Activated CD8-positive, alpha-beta memory T cell treated with anti-CD3 and anti-CD28 coated beads, Interleukin-2, amount 10 ng/mL, durations not matched to agents 7 days and 5 days (primary cell): ENCODE measurements at places on chromosomes 2 and 18.

- no peaks in the 10 kb centered on the region for H3K36me3 ChIP-seq
- no peaks in the 10 kb centered on the region for H3K4me1 ChIP-seq
- H3K4me3 ChIP-seq = no peak overlapping the region
- no peak overlapping the region for H3K27ac ChIP-seq
- DNase-seq = peak; percentile 27
- H3K27me3 ChIP-seq = peaks cover 12% of the 10 kb centered on the region
Observed at GRCh38 chr2:19846030-19846429, 55.8 kb downstream of the TTC32 start.

GRCh38 chr2:223944166-223944702, 901 bp downstream of the WDFY1 start:
- H3K4me3 ChIP-seq = peak overlapping the region; percentile 94
- H3K4me1 ChIP-seq = peaks cover 54% of the 10 kb centered on the region
- peaks cover 25% of the 10 kb centered on the region for H3K36me3 ChIP-seq
- H3K27me3 ChIP-seq = no peaks in the 10 kb centered on the region
- H3K27ac ChIP-seq = peak overlapping the region; percentile 90
- peak; percentile 50 for DNase-seq

DNA sequence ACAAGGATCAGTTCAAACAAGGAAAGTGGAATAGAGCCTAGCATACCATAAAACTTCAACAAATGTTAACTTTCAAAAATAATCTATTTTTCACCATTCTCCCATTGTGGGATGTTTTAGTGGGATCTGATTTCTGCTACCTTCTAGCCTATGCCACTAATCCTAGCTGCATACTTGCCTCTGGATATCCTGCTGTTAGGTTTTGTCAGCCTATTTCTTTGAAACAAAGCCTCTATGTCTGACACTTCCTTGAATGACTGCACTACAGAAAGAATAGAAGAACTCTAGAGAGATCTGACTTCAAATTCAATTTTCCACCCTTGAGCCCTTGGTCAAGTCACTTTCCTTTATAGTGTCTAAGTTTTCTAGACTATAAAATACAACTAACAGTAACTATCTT, 291.5 kb downstream of the PTH2R start:
- no peak overlapping the region for H3K4me3 ChIP-seq
- no peak for DNase-seq
- no peaks in the 10 kb centered on the region for H3K4me1 ChIP-seq
- no peak overlapping the region for H3K27ac ChIP-seq

DNA sequence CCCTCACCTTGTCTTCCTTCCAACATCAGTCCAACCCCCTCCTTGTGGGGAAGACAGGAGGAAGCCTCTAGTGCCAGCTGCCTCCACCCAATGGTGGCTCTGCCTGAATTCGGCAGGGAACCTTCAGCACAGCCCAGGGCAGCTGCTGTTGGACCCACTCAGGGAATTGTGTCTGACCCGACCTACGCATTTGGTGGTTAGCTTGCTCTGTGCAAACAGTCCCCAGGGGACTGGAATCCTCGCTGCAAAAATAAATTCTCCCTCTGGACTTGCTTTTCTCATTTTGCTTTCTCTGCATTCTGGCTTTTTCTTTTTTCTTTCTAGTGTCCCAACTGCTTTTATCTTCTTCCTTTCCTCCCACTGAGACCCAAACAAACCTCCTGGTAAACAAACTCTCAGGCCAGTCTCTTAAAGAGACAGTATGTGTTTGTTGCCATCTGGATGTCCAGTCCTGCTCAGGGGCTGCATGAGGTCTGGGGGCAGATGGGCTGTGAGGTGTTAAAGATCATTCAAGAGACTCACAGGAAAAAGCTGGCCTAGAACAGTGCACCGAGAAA, 137.7 kb upstream of the HAAO start:
- H3K27ac ChIP-seq = no peak overlapping the region
- H3K4me1 ChIP-seq = no peaks in the 10 kb centered on the region
- H3K36me3 ChIP-seq = no peaks in the 10 kb centered on the region
- DNase-seq = no peak
- no peak overlapping the region for H3K4me3 ChIP-seq
- H3K27me3 ChIP-seq = no peaks in the 10 kb centered on the region

- no peak overlapping the region for H3K27ac ChIP-seq
- H3K27me3 ChIP-seq = no peaks in the 10 kb centered on the region
- DNase-seq = no peak
- H3K4me1 ChIP-seq = peaks cover 14% of the 10 kb centered on the region
- H3K4me3 ChIP-seq = no peak overlapping the region
Observed at GRCh38 chr2:58063641-58064040, 17.0 kb downstream of the VRK2 start.

DNA sequence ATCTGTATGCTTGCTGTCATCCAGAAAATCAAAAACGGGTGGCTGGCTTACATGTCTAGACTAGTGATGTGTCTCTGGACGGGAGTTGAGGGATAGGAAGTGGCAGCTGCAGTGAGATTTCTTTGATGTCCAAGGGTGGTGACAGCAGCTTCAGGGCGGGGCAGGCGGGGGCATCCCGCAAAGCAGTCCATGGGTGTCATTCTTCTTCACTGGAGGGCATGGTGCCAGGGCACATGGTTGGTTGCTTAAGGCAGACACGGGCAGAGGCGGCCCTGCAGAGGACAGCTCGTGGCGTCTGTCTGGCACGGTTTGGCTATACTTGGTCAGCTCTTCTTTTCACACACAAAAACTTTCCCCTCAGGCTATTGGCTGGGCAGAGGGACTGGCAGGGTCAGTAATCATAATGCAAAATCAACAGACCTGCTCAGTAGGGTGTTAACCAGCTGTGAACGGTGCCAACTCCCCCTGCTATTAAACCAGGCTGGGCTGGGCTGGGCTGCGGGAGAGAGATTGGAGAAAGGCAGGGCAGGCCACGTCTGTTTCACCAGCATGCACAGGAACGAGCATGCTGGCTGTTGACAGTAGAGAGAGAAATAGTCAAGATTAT, 63.7 kb downstream of the COL4A3 start:
- H3K4me1 ChIP-seq = no peaks in the 10 kb centered on the region
- no peak for DNase-seq
- no peak overlapping the region for H3K4me3 ChIP-seq
- no peaks in the 10 kb centered on the region for H3K36me3 ChIP-seq
- no peak overlapping the region for H3K27ac ChIP-seq
- H3K27me3 ChIP-seq = peaks cover 10% of the 10 kb centered on the region

- DNase-seq = peak; percentile 29
- peaks cover 89% of the 10 kb centered on the region for H3K4me1 ChIP-seq
- no peaks in the 10 kb centered on the region for H3K27me3 ChIP-seq
- H3K4me3 ChIP-seq = no peak overlapping the region
- peak overlapping the region; percentile 45 for H3K27ac ChIP-seq
Observed at GRCh38 chr2:68749345-68749744, 14.7 kb downstream of the ARHGAP25 start.

GRCh38 chr2:43327119-43327518, 100.7 kb upstream of the ZFP36L2 start:
- H3K36me3 ChIP-seq = peaks cover 5% of the 10 kb centered on the region
- no peaks in the 10 kb centered on the region for H3K4me1 ChIP-seq
- no peak for DNase-seq

- no peak overlapping the region for H3K27ac ChIP-seq
- H3K4me1 ChIP-seq = no peaks in the 10 kb centered on the region
- H3K4me3 ChIP-seq = no peak overlapping the region
- no peaks in the 10 kb centered on the region for H3K36me3 ChIP-seq
- no peak for DNase-seq
- H3K27me3 ChIP-seq = peaks cover 2% of the 10 kb centered on the region
Observed at GRCh38 chr2:173749315-173749714, 215.9 kb downstream of the SP3 start.

DNA sequence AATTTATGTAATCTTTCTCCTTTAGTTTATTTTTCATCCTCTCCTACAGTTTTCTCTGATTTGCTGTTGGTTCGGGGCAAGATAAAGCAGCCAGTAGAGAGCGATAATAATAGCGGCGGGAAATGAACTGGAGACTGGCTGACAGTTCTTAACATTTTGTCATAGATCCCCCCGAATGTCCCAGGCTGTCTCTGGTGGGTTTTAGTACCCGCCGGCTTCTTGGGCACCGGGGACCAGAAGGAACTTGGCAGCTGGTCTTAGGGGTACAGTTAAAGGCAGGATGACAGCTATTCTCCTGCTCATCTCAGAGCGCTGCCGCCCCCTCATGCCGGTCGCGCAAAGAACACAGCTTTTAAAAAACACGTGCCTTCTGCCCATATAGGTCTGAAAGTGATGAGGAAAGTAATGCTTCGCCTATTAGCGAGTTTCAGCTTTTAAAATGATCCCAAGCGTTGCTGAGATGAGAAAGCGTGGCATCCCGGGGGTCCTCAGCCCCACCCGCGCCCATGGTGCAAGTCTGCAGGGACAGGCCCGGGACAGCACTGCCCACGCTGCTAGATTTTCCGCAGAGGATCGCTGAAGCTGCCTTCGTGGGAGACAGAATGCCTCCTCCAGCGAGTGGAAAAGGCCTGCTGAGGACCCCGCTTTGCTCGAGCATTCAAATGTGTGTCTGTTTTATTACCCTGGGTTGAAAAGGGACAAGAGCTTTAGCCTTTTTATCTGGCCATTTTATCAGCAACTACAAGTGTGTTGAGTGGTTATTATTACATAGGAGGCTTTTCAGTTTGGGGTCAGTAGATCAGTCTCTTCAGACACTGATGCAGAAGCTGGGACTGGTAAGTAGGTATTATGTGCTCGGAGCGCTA, 3.8 kb downstream of the ONECUT2 start:
- H3K4me3 ChIP-seq = no peak overlapping the region
- peaks cover 91% of the 10 kb centered on the region for H3K27me3 ChIP-seq
- peaks cover 12% of the 10 kb centered on the region for H3K36me3 ChIP-seq
- H3K27ac ChIP-seq = peak overlapping the region; percentile 67
- peaks cover 26% of the 10 kb centered on the region for H3K4me1 ChIP-seq
- DNase-seq = no peak

DNA sequence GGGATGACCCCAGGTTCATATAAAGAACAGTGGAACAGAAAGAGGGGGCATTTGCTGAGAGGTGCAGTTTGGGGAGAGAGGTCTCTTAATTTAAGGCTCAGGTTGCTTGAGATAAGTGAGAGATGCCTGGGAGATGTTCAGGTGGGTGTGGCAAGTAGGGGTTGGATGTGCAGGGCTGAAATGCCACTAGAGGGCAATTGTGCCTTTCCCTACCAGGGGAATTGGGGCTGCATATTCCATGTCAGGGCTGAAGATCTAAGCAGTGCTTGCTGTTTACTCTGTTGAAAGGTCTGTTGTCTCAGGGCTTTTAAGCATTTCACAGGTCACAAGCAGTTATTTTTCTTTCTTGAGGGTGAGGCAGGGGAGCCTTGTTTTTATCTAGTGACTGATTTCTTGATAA, 7.8 kb downstream of the CCDC85A start:
- no peaks in the 10 kb centered on the region for H3K36me3 ChIP-seq
- H3K4me3 ChIP-seq = no peak overlapping the region
- no peak for DNase-seq
- H3K27me3 ChIP-seq = peaks cover 11% of the 10 kb centered on the region
- H3K27ac ChIP-seq = no peak overlapping the region
- no peaks in the 10 kb centered on the region for H3K4me1 ChIP-seq

DNA sequence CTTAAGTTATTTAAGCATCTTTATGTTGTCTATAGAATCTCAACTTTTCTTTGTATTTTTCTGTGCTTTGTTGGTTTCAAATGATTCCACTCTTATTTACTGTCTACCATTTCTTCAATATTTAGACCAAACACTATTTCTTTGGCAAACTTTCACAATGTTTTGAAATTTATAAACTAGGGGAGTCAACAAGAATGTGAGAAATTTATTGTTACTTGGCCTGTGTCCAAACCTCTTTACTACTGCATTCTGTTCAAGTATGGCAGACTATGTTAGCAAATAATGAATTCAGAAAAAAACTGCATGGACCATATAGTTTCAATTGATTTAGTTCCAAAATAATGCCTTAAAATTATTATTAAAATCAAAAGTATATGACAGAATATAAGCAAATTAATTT, 470.2 kb downstream of the FBXO15 start:
- no peaks in the 10 kb centered on the region for H3K27me3 ChIP-seq
- no peak overlapping the region for H3K27ac ChIP-seq
- H3K4me3 ChIP-seq = no peak overlapping the region
- H3K4me1 ChIP-seq = peaks cover 2% of the 10 kb centered on the region
- H3K36me3 ChIP-seq = no peaks in the 10 kb centered on the region

DNA sequence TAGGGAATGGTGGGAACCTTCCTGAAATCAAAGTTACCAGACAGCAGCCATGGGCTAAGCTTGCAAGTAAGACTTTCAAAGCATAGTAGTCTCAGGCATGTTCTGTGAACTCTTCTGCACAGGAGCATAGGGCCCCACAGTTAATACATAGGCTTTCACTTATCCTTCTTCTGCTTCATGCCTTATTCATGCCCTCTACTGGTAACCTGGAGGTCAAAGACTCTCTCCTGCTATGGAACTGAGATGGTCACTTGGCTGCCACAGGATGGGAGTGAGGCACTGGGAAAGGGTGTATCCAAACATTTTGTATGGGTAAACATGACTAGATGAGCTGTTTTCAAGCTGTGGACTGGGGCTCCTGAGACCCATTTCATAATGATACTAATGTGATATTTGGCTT, 49.1 kb upstream of the ZNF638 start:
- no peak overlapping the region for H3K4me3 ChIP-seq
- DNase-seq = no peak
- H3K27me3 ChIP-seq = peaks cover 64% of the 10 kb centered on the region
- no peaks in the 10 kb centered on the region for H3K36me3 ChIP-seq

DNA sequence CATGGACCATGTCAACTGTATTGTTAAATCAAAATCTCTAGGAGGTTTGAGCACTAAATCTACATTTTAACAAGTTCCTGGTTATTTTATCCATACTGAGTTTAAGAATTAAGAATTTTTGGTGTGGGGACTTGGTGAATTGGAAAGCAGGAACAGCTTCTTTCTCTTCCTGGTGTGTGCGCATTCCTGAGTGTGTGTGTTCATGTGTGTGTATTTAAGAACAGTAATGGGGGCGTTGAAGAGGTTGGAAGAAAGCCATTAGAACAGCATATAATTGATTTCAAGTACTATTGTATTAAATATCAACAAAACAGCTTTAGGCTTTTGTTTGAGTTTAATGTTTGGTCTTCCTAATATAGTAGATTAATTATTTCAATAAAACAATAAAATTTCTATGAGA, 801.3 kb upstream of the ID2 start:
- no peaks in the 10 kb centered on the region for H3K4me1 ChIP-seq
- peaks cover 2% of the 10 kb centered on the region for H3K36me3 ChIP-seq
- peaks cover 4% of the 10 kb centered on the region for H3K27me3 ChIP-seq

- DNase-seq = no peak
- peak overlapping the region; percentile 20 for H3K4me3 ChIP-seq
- no peak overlapping the region for H3K27ac ChIP-seq
- no peaks in the 10 kb centered on the region for H3K36me3 ChIP-seq
Observed at GRCh38 chr2:127024769-127025358, 82.1 kb downstream of the BIN1 start.

GRCh38 chr2:157540102-157540501, 88.6 kb downstream of the ACVR1C start:
- no peak overlapping the region for H3K4me3 ChIP-seq
- H3K27ac ChIP-seq = no peak overlapping the region
- H3K36me3 ChIP-seq = peaks cover 4% of the 10 kb centered on the region
- H3K4me1 ChIP-seq = no peaks in the 10 kb centered on the region
- no peak for DNase-seq

- H3K4me1 ChIP-seq = peaks cover 2% of the 10 kb centered on the region
- H3K27ac ChIP-seq = no peak overlapping the region
- peaks cover 55% of the 10 kb centered on the region for H3K36me3 ChIP-seq
- no peak for DNase-seq
Observed at GRCh38 chr2:143633419-143633818, 504.2 kb downstream of the ARHGAP15 start.

- DNase-seq = no peak
- H3K27ac ChIP-seq = no peak overlapping the region
- no peaks in the 10 kb centered on the region for H3K27me3 ChIP-seq
- H3K36me3 ChIP-seq = no peaks in the 10 kb centered on the region
- peaks cover 5% of the 10 kb centered on the region for H3K4me1 ChIP-seq
Observed at GRCh38 chr2:30308280-30308679, 76.9 kb downstream of the LBH start.
